NCI-H460 (cell line): ENCODE measurements at places on chromosomes 4 and X. TPM values are rescaled to one million over a fixed set of nuclear protein-coding genes. Genes with fewer than 3 reads are reported as not detected.

DNA sequence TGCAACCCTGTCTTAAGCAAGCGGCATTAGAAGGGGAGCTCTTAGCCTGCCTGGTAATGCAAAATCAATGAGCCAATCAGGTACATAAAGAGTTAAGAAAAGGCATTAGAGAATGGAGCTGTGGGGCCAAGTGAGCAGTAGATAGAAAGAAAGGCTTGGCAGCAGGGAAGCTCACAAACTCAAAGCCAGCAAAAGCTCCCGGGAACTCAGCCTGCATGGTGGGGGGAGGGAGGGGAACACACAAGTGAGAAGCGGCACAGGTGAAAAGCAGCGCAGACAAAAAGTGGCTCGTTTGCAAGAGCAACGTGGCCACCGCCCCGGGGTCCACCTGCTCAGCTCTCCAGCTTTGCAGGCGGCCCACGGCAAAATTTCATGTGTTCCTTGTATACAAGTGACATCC lies 818.5 kb downstream of the FAM133A start:
- DNase-seq = no peak

GRCh38 chr4:40241941-40242340 lies 45.1 kb downstream of the RHOH start:
- DNase-seq = no peak

DNA sequence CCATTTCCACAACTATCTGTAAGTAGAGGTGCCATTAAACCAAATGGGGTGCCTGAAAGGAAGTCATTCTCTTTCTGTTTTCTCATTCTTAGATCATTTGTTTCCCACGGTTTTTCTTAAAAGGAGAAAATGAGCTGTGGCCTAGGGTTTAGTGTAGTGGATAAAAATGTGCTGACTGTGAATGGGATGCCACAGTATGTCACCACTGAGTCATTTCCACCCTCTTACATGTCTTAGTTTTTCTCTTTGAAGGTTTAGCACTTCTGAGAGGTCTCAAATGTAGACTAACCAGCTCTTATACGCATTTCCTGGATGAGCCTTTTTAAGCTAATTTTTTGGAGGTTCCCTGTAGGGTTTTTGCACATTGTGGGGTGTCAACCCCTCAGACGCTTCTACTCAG lies 244.5 kb upstream of the SPANXN1 start:
- no peak for DNase-seq

DNA sequence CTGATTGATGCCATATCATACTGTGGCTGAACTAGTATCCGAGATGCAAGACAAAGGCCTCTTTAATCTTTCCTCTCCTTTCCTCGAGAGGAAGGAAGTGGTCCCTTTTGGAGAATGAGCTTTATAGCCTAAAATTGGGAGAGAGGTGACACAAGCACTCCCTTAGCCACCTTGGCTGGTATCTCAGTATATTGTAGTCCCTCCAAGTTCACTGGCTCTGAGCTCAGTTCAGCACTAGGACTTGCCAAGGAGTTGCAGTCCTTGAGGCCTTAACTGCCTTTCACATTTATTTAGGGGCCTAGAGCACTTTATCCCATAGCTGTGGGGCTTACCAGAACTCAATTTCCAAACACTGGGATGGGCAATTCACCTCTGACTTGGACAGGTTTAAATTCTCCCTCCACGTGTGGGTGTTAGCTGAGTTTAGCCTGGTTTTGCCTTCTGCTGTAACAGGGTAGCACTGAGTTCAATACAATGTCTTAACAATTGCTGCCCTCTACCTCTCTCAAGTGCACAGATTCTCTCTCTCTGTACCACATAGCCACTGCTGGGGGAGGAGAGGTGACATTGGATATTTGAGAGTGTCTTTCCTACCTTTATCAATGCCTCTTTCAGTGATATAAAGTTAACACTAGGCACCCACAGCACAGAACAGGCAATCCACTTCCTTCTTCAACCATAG lies 216.4 kb downstream of the TECRL start:
- DNase-seq = no peak

- DNase-seq = no peak
Observed at GRCh38 chr4:120481756-120482155, 415.1 kb upstream of the MAD2L1 start.

DNA sequence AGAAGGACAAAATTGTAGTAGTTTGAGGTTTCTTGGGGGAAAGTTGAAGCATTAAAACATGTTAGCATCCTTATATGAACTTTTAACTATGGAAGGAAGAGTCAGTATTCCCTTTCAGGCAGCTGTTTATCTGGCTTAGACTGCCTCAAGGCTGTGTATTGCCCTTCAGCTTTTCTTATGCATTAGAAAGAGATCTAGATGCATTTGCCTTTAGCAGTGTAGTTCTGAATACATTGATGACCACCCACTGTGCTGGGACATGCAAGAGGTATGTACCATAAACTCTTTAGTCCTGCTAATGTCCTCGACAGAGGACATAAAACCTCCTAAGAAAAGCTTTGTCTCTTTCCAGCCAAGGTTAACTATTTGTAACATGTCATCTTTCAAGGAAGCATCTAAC lies 2.9 kb downstream of the FAM200B start:
- DNase-seq = no peak

- no peak for DNase-seq
Observed at GRCh38 chrX:150446151-150446550, 83.0 kb downstream of the MAMLD1 start.

- peak; percentile 3 for DNase-seq
Observed at GRCh38 chrX:100376576-100376975, 33.5 kb downstream of the PCDH19 start.

The SFRP2 gene
- total RNA-seq = not detected in 2 replicates
